ENCODE measurements at places on chromosomes 11 and 22. TPM values are rescaled to one million over a fixed set of nuclear protein-coding genes. Genes with fewer than 3 reads are reported as not detected.

DNA sequence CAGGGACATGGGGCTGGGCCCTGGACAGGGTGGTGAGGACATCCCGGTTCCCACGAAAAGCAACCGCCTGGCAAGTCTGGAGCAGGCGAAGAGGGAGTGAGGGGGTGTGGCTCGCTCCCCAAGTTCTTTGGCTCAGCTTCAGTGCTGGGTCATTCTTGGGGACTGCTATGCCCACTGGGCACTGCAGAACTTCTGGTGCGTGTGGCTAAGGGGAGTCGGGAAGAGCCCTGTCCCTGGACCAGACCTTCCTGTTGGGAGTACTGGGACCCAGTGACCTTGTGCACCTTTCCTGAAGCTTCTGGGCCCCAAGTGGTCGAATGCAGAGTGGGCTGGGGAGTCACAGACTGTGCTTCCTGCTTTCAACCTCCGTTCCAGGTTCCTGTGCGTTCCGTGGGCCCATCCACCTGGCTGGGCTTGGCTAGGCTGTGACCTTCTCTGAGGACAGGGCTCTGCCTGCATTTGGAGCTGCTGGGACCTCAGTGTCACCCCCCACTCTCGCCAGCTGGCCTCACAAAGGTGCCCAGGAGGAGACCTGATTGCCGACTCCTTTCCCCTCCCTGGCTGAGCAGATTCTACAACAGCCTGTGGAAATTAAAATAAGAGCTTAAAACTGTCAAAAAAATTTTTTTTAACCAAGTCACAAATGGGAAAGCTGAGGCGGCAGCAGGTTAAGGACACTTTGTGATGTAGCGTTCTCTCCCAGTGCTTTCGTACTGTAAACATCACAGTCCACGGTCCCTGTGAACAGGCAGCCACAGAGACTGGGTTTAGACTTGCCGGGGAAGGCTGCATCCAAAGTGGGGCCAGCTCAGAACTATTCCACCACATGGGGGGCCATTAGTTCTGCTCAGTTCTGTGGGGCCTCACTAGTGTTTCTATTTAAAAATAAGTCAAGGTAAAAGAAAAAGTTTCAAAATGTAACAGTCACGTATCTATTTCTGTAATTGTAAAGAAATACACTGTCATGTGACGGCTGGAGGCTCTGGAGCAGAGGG is 63.8 kb upstream of the WNT7B start:
- DNase-seq, result no peak

DNA sequence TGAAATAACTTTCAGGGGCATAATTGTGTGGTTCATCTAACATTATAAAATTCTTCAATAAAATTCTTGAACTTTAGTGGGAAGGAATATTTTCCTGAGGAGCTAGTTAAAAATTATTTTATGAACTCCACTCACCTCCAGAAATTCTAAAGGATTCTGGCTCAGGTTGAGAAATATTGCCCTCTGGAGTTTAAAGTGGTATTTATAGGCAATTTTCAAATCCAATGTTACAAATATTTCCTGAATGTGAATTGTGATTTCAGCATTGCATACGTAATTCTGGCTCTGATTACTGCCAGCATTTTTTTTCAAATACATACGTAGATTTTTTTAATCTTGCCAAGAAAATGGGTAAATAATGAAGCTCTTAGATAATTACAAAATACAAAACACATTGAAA is 598.2 kb upstream of the ANO3 start:
- no peak for DNase-seq

GRCh38 chr11:115360186-115360824 is 143.9 kb downstream of the CADM1 start:
- no peak for DNase-seq

- DNase-seq, result no peak
Observed at GRCh38 chr11:113148076-113148475, 166.3 kb upstream of the TTC12 start.

The CYB5R2 gene
- total RNA-seq, result under 0.01 TPM

- DNase-seq, result no peak
Observed at GRCh38 chr11:19546325-19546724, 166.3 kb upstream of the NAV2 start.

The GUCY1A2 gene
- total RNA-seq, result 0.22 TPM

The LRRC55 gene
- total RNA-seq, result under 0.01 TPM

DNA sequence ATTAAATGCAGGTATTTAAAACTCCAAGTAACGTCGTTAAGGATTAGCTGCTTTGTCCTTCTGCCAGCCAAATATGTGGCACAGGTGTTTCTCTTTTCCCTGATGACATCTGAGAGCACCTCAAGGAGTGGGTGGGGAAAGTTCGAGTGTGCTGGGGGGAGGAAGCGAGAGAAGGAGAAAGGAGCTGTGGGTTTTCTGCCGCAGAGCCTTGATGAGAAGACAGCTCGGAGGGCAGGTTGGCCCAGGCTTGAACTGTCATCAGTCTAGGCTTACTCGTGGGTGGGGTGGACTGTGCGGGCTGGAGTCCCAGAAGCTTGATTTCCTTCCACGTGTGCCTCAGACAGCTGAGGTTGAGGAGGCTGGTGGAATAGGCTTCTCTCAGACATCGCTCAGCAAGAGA is 15.2 kb upstream of the SORL1-AS1 start:
- DNase-seq, result no peak

DNA sequence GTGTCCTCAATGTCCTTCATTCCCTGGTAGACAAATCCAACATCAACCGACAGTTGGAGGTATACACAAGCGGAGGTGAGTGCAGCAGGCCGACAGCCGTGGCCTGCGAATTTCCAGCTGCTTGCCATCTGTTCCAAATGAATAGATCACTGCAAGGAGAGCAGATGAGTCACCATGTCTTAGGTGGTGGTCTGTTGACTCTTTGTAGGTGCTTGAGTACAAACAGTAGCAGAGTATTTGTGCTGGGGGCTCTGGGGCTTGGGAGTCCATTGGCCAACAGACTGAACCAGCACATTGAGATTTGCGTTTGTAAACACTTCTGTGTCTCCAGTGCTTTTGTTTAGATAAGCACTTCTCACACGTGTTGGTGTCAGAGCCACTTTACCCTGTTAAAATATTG is 21.1 kb downstream of the EIF3L start:
- no peak for DNase-seq

DNA sequence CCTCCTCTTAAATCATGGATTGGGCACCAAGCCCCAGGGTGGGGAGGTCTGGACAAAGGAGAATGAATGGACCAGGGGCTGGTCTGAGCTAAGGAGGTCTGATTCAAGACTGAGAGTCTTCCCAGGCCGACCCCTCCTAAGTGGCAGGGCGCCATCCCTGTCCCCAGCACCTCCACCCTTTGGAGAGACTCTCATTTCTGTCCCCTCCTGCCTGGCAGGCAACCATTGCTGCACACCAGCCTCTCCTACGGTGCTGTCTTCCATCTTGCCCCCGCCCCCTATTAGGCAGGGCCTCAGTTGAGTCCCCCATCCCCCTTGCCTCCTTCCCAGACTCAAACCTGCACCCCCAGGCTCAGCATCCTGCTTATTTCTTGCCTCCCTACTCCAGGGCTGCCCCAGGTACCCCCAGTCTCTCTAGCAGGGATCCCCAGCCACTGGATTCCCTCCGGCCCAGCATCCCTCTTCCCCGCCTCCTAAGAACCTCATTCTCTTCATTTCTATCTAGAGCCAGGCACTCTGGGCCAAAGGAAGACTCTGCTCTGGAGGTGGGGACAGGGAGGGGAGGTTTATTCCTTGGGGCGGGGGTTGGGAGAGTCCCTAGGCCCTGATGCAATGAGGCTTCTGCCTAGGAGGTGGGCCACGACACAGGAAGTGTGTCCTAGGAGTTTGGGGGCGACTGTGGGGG is 1.7 kb upstream of the RCOR2 start:
- no peak for DNase-seq

Measured in lung microvascular endothelial cell (primary cell).